Stimulated activated CD8-positive, alpha-beta memory T cell treated with anti-CD3 and anti-CD28 coated beads, Interleukin-15, amount 100 ng/mL, for 24 hours (primary cell): ENCODE measurements at places on chromosomes 7 and 10.

- DNase-seq, result peak; percentile 50
Measured at GRCh38 chr10:4825868-4826791, at the start of gene AKR1E2. Gene AKR1E2 (plus strand): TSS chr10:4826207. CDS start chr10:4826325, 118 bp downstream.

DNA sequence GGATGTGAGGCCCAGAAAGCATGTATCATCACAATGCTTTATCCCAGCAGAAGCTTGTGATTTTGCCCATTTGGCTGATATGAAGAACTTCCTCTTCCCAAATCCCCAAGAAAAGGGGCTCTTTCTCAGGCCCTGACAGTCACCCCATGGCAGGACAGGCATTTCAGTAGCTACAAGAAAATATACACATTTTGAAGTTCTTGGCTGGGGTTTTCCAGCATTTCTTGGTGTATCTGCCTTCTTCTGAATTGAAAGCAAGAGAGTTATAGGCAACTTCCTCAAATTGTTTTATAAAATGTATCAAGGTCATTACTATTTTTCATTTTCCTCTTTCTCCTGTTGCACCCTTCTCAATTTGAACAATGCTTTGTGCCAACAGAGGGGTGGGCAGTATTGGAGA is 63.3 kb upstream of the PDLIM1 start:
- no peak for DNase-seq

- no peak for DNase-seq
Measured at GRCh38 chr7:69199661-69200060, 398.6 kb upstream of the AUTS2 start.

- DNase-seq, result no peak
Measured at GRCh38 chr7:44693641-44694313, 54.9 kb upstream of the ZMIZ2 start.
